ENCODE measurements at places on chromosomes 3 and 15. TPM values are rescaled to one million over a fixed set of nuclear protein-coding genes. Genes with fewer than 3 reads are reported as not detected.

CFAP161 gene
- 0.65 TPM for total RNA-seq

LINGO1 gene
- 0.32 TPM for total RNA-seq

DNA sequence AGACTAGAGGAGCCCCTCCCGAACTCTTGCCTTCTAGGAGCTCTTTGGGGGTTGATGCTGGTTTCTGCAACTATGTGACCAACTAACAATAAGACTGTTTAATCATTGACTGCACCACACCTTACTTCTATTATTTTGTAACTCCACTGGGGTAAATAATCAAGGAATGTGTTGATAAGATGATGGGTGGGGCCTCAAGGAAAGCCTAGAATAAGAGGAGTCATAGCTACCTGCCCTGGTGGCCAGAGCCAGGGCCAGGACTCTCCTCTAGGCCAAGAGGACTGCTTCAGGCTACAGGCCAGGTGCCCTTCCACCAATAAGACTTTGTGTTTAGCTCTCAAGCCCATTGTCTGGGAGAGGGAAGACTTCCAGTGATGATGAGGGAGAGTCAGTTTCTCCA lies 41.2 kb upstream of the PIAS1 start:
- DNase-seq, result no peak

DNA sequence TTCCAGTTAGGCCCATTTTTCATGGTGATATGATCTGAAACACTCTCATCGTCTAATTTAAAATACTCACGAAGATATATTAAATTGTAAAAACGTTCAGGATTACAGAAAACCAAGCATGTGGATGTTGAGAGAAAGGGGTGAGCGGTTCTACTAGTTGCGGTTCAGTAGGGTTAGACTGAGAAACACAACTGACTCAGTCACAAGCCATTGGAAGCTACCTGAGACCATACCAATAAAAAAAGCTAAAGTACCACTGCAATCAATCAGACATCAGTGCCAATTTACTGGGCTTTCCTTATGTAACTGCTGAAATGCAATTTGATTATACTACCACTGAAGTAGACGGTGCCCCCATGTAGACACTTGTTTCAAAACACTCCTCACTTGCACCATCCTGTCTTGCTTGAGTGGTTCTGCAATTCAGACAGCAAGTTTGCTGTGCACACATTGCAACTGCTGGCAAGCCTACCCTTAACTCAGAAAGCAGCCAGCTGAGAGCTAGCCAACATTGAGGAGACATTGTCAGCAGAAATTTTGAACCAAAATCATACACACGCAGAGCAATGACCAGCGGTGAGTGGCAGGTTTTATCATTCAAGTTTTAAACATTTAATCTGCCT lies 368.7 kb upstream of the ARHGEF26 start:
- no peak for DNase-seq

- no peak for DNase-seq
These were observed 742.0 kb downstream of the ZBBX start for GRCh38 chr3:166637984-166638530.

GRCh38 chr3:74426571-74426970 lies 187.9 kb downstream of the CNTN3 start:
- no peak for DNase-seq

- no peak for DNase-seq
These were observed 1.0 kb downstream of the MAPKAPK3 start for GRCh38 chr3:50617911-50618481.
